ENCODE measurements at places on chromosomes 4 and X.
A peak's percentile ranks its signal among the peaks of the same experiment; 100 is the strongest.

DNA sequence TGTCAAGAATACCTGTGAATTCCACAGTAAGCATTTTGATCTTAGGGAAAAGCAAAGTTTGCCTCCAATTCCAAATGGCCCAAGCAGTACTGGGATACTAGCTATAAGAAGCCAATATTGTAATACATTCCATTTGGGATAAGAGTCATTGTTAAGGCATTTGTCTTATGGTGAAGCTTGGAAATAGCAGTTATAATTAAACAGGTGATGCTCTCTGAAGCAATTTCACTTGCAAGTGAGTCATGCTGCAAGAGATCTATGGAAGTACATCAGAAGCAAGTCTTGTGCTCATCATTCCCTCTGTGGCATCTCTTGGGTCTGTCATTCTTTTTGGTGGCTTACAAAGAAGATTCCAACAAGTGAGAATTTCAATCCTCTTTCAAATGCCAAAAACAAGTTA lies 386.4 kb upstream of the RPS6KA3 start:
- DNase-seq, result no peak

- no peak for DNase-seq
Observed at GRCh38 chr4:8762356-8762755, 109.3 kb downstream of the HMX1 start.

- no peak for DNase-seq
Observed at GRCh38 chrX:77493677-77494553, 46.7 kb downstream of the FGF16 start.

GRCh38 chrX:41665686-41666085 lies 23.1 kb upstream of the GPR34 start:
- no peak for DNase-seq

DNA sequence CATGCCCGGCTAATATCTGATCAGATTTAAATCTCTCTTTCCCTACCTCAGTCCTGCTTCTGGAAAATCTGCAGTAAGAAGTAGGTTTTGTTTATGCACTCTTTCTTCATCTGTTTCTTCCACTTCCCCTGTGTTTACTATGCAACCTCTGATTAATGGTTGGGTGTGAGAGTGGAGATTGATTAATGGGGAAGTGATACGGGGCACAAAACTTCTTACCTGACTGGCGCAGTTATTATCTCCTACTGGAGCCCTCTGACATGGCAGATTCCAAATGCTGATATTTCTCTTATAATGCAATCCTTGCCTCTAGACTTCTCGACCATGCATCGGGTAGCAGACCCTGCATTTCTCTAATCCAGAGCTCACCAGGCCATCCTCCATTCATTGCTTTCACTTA lies 60.2 kb upstream of the HPGD start:
- no peak for DNase-seq

- DNase-seq, result no peak
Observed at GRCh38 chr4:110483516-110483915, 7.6 kb downstream of the ENPEP start.

DNA sequence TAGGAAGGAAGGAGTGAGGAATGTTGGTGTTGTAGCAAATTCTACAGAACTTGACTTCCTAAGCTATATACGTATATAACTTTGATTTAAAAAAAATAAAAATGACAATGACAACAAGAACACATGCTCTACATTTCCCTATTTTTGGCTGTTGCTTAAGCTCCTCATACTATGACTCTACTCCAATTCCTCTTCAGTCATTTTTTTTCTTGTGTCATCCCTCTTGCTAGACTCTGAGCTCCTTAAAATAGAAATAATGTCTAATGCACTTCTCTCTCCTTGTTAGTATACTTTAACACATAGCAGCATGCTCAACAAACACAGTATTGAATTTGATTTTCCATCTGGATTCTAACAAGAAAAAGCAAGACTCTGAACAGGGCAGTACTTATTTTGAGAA lies 144.0 kb downstream of the HDX start:
- no peak for DNase-seq

DNA sequence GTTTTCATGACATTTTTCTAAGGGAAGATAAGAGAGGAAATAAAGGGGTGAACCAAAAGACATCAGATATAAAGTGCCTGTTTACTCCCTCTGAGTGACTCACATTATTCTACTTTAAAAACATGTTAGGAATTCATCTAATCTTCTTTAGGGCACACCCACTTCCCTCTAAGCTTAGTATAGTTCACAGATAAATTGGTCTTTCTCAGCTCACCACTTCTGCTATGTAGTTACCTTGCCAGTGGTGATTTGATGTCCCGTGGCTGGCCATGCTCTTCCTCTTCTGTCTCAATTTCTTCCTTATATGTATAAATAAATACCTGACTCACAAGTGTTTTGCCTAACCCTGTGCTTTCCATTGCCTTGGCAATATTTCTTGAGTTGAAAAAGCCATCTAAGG lies 96.8 kb downstream of the PDLIM5 start:
- DNase-seq, result peak; percentile 24

DNA sequence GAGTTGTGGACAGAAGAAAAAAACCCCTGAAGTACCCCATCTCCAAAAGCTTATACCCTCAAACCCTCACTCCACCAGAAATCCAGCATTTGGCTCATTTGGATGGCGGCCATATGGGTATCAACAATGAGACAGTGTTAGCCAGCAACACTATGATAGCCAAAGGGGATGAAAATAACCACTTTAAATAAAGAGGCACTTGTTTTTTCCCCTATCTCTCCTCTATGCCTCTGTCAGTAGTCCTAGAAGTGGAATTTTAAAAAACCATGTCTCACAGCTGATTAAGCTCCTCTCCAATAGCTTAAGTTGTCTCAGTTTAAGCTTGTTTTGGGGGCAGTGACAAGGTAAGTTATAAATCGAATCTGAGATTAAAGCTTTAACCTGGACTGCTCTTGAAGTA lies 124.0 kb downstream of the MOSPD2 start:
- no peak for DNase-seq

- no peak for DNase-seq
Observed at GRCh38 chr4:25358515-25359275, 18.4 kb upstream of the ANAPC4 start.

All from Panc1 (cell line).